ENCODE measurements at places on chromosomes 13 and 19.

GRCh38 chr13:40205771-40206240, 460.6 kb downstream of the FOXO1 start:
- no peak for DNase-seq

- DNase-seq, result no peak
Observed at GRCh38 chr19:7970716-7971448, 27.4 kb upstream of the TIMM44 start.

DNA sequence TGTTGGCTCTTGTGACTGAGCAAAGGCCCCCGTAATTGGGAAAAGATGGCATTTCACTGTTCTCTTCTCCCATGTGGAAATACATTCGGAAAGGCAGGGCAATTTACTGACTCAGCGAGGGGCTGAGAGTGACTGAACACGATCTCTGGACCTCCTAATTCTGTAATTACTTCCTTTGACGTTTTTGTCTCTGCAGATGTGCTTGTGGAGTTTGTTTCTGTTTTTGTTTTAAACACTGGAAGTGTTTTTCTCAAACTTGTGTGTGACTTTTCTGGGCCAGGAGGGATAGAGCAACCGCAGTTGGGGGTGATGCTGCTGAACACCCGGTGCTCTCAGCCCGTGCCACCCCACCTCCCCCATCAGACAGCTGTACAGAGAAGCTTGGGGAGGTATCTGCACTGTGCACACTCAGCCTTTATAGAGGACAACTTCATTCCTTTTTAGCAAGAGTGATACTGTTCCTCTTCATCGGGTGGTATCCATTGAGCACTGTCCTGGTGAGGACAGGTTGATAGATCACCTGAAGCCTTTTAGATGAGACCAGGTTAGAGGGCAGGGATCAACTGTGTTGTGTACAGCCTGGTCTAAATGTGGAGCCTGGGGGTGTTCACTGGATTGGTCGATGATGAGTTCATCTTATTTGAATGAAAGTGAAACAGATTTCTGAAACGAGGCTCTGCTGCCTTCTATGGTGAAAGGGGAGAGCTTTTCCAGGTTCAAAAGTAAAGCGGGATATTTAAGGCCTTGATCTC, 117.4 kb downstream of the ESD start:
- no peak for DNase-seq

DNA sequence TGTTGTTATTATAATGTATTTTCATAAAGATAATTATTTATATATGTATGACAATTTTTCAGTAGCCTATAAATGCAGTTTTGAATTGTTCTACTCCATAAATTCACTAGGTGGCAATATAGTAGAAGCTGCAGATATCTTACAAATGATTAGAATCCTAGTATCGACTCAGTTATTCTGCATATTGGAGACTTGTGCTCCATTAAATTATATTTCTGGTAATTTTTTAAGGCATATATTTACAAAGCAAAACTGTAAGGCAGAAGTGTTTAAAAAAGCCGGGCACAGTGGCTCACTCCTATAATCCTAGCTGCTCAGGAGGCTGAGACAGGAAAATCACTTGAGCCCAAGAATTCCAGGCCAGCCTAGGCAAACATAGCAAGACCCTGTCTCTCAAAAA, 58.7 kb downstream of the DPY19L3 start:
- no peak for DNase-seq

- no peak for DNase-seq
Observed at GRCh38 chr19:45973553-45974338, at the start of gene NOVA2. Gene NOVA2 (minus strand): TSS chr19:45973865. CDS start chr19:45973351, 514 bp downstream.
